OCI-LY7 (cell line): ENCODE measurements at places on chromosomes 11 and 22. TPM values are rescaled to one million over a fixed set of nuclear protein-coding genes. Genes with fewer than 3 reads are reported as not detected.

Gene MRGPRD
- total RNA-seq: not detected in 2 replicates

DNA sequence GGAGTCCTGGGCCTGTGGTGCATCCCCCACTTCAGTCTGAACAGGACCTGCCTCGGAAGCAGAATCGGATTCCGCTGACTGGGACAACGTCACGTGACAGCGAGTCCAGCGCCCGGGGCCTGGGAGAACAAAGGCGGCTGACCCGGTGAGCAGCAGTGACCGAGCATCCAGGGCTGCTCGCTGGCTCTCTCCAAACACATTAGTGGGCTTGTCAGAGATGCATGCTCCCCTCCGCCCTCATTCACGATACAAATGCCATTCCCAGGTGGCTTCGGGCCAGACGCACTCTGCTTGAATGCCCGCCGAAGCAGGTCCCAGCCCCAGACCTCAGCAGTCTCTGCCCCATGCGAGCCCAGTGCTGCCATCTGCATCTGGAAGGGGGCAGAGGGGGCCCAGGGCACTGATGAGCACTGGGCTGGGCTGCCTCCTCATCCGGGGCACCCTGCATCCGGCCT, 91.0 kb downstream of the WNT7B start:
- DNase-seq: no peak

DNA sequence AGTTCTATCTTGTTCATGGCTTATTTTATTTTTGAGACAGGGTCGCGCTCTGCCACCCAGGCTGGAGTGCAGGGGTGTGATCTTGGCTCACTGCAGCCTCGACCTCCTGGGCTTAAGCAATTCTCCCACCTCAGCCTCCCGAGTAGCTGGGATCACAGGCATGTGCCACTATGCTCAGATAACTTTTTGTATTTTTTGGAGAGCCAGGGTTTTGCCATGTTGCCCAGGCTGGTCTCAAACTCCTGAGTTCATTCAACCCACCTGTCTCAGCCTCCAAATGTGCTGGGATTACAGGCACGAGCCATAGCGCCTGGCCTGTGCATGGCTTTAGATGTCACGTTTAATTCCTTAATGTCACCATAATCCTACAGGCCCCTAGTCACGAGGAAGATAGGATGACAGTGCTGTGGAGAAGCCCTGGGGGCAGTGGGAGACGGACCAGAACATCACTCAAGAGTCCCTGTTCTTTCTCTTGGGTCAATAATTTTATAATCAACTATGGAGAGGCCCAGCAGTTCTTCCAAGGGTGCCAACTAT, 99.5 kb downstream of the RDX start:
- no peak for DNase-seq

Gene ZNF280B
- 5.1 and 5.3 TPM in 2 replicates for total RNA-seq

DNA sequence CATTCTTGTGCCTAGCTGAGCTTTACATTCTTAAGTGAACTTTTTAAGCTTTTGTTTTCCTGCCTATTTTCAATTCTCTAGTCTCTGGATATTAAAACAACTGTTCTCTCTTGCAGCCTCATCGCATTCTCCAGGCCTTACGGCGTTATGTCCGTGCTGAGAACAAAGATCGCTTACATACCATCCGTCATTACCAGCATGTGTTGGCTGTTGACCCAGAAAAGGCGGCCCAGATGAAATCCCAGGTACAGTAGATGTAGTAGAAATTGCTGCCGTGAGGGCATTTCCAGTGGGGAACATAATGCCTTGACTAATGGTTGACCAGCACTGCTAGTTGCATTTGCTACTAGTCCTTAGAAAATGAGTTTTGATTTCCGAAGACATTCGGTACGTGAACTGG, 29.7 kb upstream of the ST14 start:
- no peak for DNase-seq

GRCh38 chr22:25935266-25936058, 193.5 kb downstream of the MYO18B start:
- DNase-seq: no peak

Gene SCGB1D2
- total RNA-seq: not detected in 2 replicates

DNA sequence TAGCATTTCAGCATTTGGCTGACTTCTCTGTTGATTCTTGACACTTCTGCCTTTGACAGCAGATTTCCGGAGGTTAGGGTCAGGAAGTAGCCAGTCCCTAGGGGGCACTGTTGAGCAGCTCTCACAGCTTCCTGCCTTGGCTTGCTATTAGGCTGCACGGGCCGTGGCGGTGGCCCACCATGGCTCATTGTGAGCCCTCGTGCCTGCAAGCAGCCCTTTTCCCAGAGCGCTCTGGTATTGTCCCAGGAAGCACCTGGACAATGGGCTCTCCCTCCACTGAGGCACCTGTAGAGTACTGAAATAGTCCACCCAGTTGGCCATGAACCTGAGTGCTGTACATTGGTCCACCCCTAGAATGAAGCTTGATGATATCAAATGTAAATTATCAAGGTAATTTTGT, 100.2 kb upstream of the GAL start:
- DNase-seq: peak; percentile 60

GRCh38 chr22:30909306-30909705, 59.3 kb downstream of the MORC2 start:
- DNase-seq: no peak
